HuH-7.5 (cell line): ENCODE measurements at places on chromosomes 6 and 20.

- no peak for DNase-seq
Measured at GRCh38 chr20:41141153-41141815, 3.9 kb downstream of the PLCG1 start.

DNA sequence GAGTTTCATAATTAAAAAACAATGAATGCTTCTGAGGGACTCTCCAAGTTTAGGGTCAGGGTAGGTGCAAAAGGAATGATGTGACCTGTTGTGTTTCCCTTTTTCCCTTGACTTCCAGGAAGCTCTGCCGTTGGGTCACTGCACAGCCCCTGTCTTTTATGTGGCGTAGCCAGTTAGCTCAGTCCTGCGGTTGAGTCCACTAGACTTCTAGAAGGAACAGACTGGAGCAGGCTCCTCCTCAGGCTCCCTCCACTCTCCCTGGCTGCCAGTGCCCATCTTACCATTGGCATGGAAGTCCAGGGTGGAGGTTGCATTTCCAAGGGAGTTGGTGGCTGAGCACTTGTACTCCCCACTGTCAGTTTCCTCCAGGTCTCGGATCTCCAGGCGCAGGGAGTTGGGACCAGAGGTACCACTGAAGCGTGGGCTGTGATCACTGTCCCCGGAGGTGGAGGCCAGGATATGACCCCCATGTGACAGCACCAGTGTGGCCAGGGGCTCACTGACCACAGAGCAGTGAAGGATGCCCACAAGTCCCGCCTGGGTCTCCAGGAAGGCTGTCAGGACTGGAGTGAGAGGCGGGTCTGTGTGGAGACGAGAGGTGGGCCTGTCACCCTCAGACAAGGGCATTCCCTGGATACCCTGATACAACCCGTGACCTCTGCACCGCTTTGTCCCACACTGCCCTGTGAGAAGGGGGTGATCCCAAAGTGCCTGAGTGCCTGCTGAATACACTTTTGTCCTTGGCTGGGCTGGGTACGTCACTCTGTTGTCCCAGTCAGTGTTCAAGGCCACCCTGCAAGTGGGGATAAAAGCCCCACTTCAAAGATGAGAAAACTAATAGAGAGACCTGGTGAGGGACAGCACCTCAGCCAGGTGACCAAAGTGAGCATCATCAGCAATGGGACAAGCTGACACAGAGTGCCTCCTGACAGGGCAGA lies 11.1 kb downstream of the SIGLEC1 start:
- no peak for DNase-seq

- no peak for DNase-seq
Measured at GRCh38 chr20:1566701-1567100, 9.2 kb upstream of the SIRPD start.

GRCh38 chr6:163589387-163589786 lies 174.9 kb downstream of the QKI start:
- DNase-seq = no peak

GRCh38 chr6:166375013-166375412 lies 7.7 kb downstream of the MPC1 start:
- DNase-seq = no peak

DNA sequence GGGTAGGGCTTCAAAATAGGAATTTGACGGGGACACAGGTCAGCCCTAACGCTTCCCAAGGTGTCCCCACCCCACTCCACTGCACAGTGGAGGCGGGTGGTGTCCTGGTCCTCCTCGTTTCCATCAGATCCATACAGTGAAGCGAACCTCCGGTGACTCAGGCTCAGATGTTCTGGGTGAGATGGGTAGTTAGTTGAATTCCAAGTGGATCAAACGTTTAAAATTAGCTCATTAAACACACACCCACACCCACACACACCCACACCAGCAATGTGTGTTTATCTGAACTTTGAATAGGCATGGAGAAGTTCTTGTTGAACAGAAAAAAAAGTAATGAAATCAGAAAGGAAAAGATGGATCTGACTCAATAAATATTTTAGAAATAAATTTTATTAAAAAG lies 58.9 kb downstream of the CDH4 start:
- no peak for DNase-seq

DNA sequence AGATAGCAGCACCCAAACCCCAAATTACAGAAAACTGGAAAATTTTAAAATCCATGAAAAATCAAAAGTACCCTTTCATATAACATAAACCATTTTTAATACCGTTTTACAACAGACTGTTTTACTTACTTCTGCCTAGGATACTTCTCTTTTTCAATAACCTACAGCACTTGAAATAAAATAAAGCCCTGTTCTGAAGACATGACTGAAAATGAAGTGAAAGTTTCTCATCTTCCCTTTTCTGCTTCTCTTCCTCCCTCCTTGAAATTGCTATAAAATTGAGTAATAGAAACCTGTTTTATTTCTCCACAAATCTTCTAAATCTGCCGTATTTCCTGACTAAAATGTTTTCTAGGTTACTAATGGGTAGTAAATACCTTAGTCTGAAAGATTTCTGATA lies 20.3 kb downstream of the MMS22L start:
- no peak for DNase-seq

DNA sequence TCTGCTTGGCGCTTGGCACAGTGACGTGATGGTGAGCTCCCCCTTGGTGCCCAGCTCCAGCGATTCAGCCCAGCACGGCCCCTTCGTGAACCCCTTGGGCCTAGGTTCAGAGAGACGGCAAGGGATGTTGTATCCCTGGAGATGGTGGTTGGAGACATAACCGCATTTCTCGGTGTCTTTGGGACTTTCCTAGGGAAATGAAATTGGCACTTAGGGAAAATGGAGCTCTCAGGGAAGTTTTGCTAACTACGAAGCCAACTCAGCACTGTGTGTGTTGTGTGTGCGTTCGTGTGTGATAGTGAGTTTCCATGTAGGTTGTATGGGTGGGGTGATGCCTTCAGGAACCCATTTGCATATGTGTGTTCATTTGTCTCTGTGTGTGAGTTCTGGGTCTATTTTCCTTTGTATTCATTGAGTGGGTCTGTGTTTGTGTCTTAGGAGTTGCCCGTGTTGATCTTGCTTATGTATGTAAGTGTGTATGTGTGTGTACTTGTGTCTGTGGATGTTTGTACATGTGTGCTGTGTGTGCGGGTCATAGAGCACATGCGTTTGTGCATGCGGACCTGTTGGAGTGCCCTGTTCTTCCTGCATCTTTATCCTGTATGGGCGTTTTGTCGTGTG lies 46.4 kb downstream of the HNF4A start:
- no peak for DNase-seq

GRCh38 chr6:161107779-161108730 lies 116.5 kb downstream of the MAP3K4 start:
- DNase-seq = no peak
